NCI-H1092 treated with DMSO at 0.1 percent for 48 hours (cell line): ENCODE measurements at places on chromosomes 4 and X.

- no peak for DNase-seq
Observed at GRCh38 chrX:145727476-145727875, 90.2 kb upstream of the SLITRK2 start.

GRCh38 chrX:38618180-38618579, 56.8 kb downstream of the TSPAN7 start:
- no peak for DNase-seq

- DNase-seq = no peak
Observed at GRCh38 chr4:70449220-70449619, 22.8 kb upstream of the MUC7 start.

- no peak for DNase-seq
Observed at GRCh38 chrX:68061206-68061535, 372.1 kb downstream of the OPHN1 start.

DNA sequence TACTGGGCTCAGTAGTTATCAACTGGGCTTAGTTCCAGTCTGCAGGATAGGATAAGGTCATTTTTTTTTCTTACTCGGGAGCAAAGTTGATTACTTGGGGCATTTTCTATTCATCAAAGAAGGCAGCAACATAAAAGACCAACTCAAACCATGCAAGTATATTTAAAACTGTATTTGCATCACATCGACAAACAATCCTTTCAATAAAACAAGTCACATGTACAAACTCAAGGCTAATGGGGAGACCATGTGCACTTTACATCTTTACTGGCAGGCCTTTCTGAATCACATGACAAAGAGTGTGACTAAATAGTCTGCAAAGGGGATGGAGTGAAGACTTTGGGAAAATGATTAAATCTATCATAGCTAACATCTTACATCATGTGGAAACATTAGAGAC, 610.4 kb upstream of the BOD1L1 start:
- no peak for DNase-seq

DNA sequence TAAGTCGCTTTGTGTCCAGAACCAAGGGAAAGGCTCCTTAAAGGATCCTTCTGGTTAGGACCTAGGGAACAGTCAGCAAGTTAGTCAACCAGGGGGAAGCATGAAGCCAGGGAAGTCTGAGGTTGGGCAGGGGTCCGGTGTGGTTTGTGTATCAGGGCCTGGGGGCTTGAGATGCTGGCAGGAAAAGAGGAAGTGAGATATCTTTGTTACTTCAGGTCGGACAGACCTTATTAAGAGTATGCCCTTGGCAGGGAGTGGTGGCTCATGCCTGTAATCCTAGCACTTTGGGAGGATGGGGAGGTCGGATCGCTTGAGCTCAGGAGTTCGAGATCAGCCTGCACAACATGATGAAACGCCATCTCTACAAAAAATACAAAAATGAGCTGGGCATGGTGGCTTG, 52.3 kb upstream of the TRPC5OS start:
- DNase-seq = no peak

GRCh38 chr4:55312489-55313101, 33.4 kb upstream of the SRD5A3 start:
- DNase-seq = peak; percentile 1

DNA sequence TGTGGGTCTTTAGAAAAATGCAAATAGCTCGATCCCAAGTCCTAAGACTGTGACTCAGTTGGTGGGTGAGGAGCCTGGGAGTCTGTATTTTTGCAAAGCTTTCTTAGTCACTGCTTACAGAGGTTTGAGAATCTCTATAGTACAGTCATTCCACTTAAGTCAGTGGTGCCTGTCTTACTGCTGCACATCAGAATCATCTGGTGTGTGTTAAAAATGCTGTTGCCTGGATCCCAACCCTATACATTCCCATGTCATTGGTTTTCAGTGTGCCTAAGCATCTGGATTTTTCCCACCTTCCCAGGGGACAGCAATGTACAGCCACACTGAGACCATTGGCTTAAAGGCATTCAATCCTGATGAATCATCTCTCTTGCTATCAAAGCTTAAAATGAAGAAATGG, 21.0 kb upstream of the GEMIN8 start:
- DNase-seq = no peak

DNA sequence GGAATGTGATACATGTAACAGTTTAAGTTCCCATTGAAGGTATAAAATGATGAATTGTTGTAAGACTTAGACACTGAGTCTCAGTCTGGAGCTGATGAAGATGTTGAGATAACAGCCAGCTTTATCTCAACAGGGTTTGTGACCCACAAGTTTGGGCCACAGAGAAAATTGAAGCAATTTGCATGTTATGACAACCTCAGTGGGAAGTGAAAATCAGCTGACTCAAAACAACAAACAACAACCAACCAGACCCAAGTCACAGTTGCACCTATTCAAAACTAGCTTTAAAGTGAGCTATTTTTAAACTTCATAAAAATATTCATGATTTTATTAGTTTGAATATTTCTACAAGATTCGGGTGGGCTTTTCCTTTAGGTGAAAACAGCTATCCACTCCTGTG, 8.0 kb downstream of the SFRP2 start:
- DNase-seq = no peak

DNA sequence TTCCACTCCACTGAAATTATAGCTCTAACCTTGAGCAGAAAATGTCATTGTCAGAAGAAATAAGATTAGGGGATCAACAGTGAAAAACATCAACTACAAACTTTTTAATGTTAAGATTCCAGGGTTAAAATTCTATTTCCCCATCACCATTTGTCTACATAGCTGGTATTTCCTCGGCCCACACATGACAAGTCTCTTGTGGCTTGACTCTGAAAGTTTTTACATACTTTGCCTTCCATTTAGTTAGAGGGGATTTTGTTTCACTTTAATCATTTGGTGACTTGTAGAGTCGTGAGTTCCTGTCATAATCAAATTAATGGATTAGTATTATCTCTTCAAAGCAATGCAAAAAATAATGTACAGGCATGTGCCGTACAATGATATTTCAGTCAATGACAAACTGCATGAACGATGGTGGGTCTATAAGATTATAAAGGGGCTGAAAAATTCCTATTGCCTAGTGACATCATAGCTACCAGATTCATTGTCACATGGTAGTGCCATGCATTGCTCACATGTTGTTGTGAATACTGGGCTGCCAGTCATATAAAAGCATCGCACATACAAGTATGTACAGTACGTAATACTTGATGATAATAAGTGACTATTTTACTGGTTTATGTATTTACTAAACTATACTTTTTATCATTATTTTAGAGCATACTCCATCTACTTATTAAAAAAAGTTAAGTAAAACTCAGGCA, 72.0 kb downstream of the ING2 start:
- no peak for DNase-seq

DNA sequence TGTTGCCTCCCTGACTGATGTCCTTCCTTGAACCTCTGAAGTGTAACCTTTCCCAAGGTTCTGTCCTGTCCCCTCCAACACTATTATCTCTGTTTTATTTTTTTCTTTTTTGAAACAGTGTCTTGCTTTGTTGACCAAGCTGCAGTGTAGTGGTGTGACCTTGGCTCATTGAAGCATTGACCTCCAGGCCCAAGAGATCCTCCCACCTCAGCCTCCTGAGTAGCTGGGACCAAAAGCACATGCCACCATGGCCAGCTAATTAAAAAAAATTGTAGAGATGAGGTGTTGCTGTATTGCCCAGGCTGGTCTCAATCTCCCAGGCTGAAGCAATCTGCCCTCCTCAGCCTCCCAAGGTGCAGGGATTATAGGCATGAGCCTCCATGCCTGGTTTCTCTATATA, 59.0 kb downstream of the EDA start:
- DNase-seq = no peak

DNA sequence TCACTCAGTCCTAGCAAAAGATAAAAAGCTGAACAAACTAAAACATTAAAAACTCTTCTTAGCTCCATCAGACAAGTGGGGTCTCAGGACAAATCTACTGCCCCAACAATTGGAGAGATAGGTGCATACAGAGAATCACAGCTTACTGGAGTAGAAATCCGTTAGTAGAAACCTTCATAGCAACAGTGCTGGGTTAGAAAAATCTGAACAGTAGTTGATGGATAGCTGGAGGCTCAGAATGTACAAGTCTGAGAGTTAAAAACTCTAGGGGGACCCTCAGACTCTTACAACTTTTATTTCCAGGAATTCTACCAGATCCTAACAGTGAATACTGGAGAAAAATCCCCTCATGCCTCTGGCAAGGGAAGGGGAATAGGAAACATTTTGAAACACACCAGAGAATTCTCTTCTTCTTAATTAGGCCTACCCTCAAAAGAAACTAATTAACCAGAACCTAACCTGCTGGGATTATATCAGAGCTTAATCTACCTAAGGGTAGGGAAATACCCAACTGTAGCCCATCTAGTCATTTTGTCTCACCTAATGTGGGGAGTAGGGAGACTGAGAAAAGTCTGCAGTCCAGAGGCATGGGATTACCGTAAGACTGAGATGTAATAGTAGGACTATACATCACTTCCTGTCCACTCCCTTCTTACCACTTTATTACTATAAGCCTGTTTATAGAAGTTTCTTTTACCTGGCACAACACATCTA, 165.0 kb upstream of the CTSO start:
- DNase-seq = no peak

DNA sequence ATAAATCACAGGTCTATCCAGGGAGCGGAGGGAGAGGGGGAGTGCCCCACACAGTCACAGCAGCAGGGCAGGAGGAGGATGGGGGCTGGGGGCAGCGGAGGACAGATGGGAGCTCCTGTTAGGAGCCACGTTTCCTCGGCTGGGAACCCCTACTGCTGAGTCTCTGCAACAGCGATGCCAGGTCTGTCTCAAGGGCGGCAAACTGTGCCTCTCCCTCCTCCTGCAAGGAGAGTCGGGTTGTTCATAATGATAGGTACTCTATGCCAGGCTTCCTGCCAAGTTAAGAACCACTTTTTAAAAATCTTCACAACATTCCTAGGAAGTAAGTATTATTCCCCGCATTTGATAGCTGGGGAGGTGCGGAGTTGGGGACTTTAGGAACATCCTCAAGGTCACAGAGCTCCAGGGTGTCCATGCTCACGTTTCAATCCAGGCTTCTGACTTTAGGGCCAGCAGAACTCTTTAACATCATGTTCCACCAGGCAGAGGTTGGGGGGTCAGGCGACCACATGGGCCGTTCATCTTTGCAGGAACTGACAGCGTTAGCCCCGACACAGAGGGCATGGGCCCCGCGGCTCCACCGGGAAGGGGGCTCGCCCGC, 98.3 kb upstream of the MAML3 start:
- DNase-seq = peak; percentile 78

GRCh38 chrX:68420559-68420958, 12.7 kb downstream of the OPHN1 start:
- DNase-seq = no peak

DNA sequence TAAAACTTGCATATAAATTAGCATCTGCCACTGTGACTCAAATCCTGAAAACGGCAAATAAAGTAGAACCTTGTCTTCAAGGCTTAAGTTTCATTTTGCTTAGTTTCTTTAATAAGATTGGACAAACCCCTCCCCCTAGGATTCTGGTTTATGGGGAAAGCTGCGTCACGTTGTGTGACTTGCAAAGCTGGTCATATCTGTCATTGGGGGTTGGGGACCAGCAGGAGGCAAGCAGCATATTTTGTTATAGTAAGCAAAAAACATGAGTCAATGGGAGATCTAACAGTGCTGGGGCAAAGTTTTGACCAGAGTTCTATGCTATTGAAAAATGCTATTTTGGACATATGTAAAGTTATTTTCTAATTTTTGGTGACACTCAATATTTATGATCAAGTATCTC, 407.3 kb downstream of the PCDH18 start:
- DNase-seq = no peak

- peak; percentile 51 for DNase-seq
Observed at GRCh38 chrX:101462892-101463291, 22.4 kb upstream of the ARMCX4 start.

DNA sequence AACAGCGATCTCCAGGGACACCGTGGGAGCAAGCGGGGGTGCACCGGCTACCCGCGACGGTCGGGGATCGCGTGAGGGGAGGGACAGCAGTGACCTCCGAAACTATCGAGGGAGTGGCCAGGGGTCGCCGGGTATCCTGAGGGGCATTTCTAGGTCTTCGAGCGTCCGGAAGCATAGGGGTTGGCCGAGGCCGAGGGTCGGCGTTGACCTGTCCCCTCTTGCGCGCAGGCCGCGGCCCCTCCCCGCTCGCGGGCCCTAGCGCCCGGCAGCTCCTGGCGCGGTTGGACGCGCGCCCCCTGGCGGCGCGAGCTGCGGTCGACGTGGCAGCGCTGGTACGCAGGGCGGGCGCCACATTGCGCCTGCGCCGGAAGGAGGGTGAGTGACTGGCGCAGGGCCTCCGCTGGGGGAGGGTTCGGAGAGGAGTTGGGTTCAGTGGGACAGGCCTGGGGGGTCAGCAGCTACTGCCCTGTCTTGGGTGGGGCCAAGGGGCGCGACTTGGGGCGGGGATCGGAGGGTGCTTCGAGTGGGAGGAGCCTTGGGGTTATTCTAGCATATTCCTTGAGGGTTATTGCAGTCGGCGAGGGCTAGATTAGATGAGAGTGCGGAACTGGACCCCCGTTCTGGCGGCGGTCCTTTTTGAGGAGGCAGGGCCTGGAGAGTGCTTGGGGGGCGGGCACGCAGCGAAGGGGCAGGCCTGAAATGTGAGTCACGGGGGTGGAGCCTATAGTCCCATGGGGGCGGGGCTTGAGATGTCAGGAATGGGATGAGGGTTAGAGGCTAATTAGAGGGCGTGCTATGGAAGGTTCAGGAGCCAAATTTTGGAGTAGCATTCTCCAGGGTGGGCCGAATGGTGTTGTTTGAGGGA, 1.2 kb downstream of the MAGIX start:
- peak; percentile 92 for DNase-seq

GRCh38 chrX:127764674-127765073, 287.5 kb downstream of the ACTRT1 start:
- no peak for DNase-seq

GRCh38 chr4:173735049-173735448, 205.0 kb upstream of the HAND2 start:
- no peak for DNase-seq

DNA sequence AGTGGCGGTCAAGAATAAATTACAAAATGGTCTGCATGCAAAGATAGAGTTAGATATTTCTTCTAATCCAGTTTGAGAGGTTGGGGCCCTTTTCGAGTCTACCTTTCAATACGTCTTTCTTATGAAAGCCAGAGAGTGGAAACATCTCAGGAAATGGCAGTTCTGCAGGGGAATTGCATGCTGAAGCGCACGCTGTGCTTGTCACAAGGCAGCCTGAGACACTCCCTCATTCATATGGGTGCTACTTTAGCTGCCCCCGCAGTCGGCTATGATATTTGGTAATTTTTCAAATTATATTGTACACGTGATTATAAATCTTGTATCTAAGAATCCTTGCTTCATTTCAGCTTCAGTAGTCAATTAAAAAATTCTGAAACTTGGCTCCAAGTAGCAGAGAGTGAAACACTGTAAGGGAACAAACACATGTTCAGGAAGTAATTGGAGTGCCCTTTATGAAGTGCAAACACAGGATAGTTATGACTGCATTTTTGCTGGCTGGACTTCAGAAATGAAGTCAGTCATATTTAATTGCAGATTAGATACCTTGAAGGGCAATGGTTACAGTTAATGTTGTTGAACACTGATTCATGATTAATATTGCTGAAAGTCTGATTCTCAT, 145.5 kb upstream of the NAP1L5 start:
- DNase-seq = peak; percentile 45

GRCh38 chr4:156685308-156685707, 286.3 kb downstream of the PDGFC start:
- DNase-seq = no peak

GRCh38 chrX:31706466-31706865, 634.6 kb upstream of the FTHL17 start:
- DNase-seq = no peak

- no peak for DNase-seq
Observed at GRCh38 chrX:37854148-37854547, 6.8 kb upstream of the DYNLT3 start.
